ENCODE measurements at places on chromosomes 5 and 9.

DNA sequence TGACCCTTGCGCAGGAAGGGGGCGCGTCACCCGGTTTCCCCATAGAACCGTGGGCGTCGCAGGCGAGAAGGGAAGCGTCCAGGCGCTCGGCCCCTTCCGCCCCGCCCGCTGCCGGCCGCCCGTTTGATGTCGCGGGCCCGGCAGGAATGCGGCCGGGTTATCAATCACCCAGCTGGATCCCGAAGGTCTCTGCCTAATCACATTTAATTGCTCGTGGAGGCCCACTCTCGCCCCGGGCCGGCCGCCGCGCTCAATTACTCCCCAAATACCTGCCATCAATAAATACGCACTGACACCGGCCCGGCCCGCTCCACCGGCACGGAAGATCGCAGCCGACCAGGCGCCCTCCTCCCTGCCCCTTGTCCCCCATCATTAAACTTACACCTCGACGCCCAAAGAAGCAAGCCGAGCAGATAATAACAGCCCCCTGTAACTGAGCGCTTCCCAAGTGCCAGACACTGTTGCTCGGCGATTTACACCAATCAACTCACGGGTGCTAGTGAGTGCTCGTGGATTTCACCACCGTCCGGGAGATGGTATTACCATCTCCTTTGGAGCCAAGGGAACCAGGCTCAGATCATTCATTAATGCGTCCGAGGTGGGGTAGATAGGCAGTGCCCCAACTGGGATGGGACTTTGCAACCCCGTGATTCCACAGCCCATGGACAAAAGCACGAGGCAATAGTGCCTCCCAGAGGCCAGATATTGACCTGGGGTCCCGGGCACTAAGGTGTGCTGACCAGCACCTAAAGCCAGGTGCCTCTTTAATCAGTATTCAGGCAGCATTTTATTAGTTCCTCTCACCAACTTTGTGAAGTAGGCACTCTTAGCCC lies 11.3 kb downstream of the MSX2 start:
- DNase-seq, result no peak

DNA sequence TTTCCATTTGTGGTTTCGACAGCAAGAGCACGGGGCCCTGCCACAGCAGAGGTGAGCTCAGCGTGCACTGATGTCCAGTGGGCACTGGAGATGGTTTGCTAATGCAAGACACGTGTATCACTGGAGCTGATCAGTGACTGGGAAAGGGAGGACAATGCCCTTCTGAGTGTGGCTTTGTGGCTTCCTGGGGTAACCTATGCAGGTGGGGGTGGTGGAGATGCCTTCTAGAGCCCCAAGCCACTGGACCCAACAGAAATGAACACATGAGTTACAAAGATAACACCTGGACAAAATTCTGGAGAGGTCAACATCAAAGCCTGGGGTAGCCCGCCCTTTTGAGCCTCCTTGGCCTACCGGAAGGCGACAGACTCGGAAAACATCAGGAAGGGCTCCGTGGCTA lies 261.3 kb downstream of the CRB2 start:
- DNase-seq, result no peak

- DNase-seq, result no peak
These were observed 45.7 kb downstream of the CDK5RAP2 start for GRCh38 chr9:120534266-120534665.

DNA sequence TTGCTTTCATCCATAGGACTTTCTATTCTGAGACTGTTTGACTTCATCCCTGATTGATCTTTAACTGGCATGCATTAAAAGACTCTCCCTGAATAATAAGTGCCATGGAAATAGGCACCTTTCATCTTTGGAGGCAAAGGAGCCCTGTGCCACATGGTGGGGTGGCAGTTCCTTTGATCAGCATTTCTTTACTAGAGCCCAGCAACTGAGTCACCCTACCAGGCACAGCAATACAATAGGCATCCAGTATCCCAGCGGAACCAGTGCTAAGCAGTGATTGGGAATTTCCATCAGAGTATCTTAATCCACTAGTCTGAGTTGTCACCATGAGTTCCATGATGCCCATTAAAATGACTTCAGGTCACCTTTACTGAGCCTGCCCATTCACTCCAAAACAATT lies 476.1 kb upstream of the MPDZ start:
- DNase-seq, result no peak

GRCh38 chr9:133234577-133235322 lies 25.7 kb upstream of the OBP2B start:
- DNase-seq, result no peak

GRCh38 chr5:96896276-96896675 lies 20.0 kb downstream of the ERAP2 start:
- DNase-seq, result no peak

DNA sequence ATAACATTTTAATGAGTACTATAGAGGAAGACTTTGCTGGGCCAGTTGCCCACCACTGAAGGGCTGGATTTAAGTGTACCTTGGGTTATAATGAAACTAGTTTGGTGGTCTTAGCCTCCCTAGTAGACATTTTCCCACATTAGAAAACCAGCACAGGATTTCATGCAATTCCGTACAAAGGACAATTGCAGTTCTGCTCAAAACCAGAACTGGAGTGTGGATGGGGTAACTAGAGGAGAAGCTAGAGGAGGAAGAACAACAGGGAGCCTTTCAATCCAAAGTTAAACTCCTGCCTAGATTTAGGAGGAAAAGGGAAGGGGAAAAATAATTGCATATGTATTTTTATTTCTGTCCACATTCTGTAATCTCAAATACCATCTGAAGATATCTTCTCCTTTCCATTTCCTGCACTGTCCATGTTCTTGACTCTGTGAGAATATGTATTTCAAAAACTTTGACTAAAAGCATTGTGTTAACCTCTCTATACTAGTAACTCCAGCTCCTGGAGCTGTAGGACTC lies 97.5 kb upstream of the SSBP2 start:
- DNase-seq, result peak; percentile 1

GRCh38 chr5:116898917-116899316 lies 324.3 kb upstream of the SEMA6A start:
- DNase-seq, result no peak

DNA sequence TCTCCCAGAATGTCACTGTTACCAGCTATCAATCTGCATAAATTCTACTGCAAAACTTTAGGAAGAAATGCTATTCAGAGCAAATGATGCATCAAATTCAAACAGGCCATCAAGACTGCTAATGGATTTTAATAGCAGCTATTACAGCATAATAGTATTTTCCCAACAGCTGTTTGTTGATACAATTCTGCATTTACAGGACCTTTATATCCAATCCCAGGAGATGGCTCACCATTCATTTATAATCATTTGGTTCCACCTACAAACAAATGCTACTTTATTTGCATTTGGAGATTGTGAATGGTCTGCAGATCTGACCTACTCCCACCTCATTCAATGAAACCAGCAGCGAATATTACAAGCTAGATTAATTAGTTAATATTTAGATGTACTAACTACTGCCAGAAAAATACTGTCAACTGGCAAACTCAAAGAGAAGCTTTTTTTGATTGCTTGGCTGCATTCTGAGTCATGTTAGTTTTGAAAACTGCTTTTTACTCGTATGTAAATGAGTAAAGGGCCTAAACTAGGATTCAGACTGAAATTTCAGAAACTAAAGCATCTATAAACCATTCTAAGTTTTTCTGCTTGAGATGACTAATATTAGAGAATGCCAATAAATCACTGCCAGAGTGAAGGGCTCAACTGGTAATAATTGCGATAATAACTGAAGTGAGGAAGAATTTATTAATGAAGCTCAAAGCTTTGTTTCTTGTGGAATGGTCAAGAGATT lies 7.1 kb upstream of the PCA3 start:
- DNase-seq, result peak; percentile 47

DNA sequence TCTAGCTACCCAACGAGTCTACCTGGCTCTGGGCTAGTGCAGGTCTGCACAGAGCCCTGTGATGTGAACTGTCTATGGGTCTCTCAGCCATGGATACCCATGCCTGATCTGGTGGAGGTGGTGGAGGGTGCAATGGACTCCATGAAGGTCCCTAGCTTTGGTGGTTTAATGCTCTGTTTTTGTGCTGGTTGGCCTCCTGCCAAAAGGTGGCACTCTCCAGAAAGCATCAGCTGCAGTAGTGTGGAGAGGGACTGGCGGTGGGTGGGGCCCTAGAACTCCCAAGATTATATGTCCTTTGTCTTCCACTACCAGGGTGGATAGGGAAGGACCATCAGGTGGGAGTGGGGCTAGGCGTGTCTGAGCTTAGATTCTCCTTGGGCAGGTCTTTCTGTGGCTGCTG lies 290.1 kb downstream of the AGTPBP1 start:
- no peak for DNase-seq

DNA sequence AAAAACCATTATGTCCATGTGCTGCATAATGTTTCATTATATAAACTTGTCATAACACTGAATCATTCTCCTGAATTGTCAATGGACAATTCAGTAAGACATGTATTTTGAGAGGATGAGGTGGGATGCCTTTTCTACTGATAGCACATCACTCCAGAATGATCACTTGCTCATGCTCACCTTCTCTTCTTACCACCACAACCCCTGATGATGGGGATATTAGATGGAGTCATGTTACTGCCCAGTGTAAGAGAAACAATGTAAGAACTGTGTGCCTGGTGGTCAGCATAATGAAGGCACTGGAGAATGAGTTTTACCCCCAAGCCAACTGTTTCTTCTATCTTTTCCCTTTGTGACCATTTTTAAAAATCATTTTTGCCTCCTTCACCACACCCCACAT lies 198.8 kb downstream of the ADAMTSL1 start:
- DNase-seq, result no peak

DNA sequence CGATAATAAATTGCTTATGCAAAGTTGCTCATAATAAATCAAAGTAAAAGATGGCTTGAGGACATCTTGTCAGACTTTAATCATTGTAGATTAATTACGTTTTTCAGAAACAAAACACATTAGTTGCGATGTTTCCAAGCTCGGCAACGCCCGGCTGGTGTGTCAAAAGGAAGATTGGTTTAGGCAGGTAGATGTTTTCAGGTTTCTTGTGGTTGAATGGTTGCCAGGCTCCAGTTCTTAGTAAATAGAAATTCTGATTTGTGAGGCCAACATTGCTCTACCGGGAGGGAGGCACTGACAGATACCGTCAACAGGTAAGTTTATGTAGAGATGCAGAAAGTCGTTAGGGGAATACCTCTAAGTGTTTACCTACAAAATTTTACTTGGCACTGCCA lies 280.3 kb downstream of the NPR3 start:
- DNase-seq, result no peak

GRCh38 chr9:5557606-5558587 lies 47.6 kb downstream of the PDCD1LG2 start:
- no peak for DNase-seq

DNA sequence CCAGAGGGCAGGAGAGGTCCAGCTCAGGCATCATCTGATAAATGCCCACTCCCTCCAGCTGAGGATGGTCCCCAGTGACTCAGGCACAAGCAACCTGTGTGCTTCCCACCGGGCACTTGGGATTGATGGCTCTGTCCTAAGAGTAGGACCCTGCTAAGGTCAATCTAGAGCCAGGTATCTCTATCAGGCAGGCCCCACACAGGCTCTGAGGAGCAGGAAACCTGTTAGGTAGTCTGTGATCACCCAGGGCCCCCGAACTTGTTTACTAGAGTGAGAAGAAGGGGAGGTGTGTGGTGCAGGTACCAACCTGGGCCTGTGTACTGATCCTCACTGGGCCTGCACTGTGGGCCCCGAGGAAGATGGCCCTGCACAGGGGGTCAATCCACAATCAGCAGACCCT lies 119.6 kb upstream of the FSTL4 start:
- DNase-seq, result no peak
